ENCODE measurements at places on chromosomes 3 and 15. TPM values are rescaled to one million over a fixed set of nuclear protein-coding genes. Genes with fewer than 3 reads are reported as not detected.

GRCh38 chr3:10443272-10444109 is 61.9 kb downstream of the ATP2B2 start:
- no peak for DNase-seq

The NME9 gene
- not detected for total RNA-seq

GRCh38 chr3:27671101-27671500 is 51.0 kb downstream of the EOMES start:
- DNase-seq: no peak

DNA sequence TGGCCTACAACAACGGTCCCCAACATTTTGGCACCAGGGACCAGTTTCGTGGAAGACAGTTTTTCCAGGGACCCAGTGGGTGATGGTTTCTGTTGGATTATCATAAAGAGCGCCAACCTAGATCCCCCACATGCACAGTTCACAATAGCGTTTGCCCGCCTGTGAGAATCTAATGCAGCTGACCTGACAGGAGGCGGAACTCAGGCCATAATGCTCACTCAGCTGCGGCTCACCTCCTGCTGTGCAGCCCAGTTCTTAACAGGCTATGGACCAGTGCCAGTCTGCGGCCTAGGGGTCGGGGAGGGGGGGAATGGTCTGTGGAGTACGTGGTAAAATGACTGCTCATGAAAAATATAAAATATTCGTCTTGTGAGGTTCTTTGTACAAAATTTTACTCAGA is 518.5 kb upstream of the CADM2 start:
- no peak for DNase-seq

DNA sequence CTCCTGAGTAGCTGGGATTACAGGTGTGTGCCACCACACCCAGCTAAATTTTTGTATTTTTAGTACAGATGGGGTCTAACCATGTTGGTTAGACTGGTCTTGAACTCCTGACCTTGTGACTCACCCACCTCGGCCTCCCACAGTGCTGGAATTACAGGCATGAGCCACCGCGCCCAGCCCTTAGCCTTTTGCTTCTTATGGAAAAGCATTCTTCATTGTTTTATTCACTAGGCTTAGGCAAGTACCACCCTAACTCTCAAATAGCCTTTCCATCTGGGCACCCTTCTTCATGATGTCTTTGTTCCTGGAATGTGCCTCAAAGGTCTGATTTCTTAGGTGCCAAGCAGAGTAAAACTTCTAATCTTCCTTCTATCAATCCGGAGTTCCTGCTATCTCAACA is 641.8 kb downstream of the FHIT start:
- DNase-seq: no peak

The ADCY5 gene
- total RNA-seq: 6.6 TPM
